Choroid plexus epithelial cell (primary cell): ENCODE measurements at places on chromosomes 4 and X.

DNA sequence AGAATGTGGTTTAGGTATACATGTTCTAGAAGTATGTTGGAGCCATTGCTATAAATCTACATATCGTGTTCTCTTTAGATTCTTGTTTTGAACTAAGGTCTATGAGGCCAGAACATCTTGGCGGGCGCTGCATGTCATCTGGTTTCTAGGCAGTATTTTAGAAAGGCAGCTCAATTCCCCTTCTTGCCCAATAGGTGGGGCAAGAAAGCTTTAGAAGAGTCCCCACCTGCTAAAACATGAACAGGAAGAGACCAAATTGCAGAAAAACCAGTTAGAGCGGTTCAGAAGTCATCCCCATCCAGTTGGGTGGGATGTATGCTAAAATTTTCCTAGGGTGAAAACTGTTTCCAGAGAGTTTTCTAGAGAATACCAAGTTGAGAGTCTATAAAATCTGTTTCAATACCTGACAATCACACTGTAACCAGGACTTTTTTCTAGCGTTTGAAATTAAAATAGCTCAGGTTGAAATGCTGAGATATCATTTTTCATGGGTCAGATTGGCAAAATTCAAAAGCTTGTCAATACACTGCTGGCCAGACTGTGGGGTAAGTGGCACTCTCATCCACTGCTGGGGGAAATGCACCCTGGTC is 17.5 kb upstream of the SH3KBP1 start:
- DNase-seq, result peak; percentile 71

DNA sequence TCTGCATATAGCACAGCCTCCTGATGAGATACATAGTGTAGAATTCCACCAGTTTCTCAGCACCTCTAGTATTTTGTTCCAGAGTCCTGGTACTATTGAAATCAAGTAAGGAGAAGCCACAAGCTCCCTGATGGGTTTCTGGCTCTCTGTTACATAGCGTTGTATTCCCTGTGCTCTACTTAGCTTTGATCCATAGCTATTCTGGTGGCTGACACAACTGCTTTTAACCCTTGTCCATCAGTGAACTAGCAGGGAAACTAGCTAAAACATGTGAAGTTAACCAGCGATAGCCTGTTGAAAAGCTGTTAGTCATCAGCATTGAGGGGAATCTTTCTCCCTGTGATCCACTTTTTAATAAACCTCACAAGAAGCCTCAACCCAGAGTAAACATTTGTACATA is 26.9 kb downstream of the NIPAL1 start:
- DNase-seq, result no peak

DNA sequence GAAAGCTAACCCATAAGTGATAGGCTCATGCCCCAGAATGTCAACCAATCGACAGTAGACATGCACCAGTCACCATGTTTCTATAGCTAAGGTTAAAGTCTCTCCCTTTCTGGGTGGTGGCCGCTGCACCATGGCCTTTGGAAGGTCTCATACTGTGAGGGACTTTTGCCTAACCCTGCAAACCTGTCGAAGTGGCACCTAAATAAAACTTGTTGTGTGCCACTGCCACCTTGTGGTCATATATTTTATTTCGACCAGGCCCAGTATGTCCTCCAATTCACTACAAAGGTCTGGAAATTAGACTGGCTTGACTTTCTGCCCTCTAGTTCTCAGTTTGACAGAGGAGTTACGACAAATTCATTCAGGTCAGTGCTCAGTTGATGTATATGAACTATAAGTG is 163.1 kb downstream of the SMARCA1 start:
- peak; percentile 59 for DNase-seq

DNA sequence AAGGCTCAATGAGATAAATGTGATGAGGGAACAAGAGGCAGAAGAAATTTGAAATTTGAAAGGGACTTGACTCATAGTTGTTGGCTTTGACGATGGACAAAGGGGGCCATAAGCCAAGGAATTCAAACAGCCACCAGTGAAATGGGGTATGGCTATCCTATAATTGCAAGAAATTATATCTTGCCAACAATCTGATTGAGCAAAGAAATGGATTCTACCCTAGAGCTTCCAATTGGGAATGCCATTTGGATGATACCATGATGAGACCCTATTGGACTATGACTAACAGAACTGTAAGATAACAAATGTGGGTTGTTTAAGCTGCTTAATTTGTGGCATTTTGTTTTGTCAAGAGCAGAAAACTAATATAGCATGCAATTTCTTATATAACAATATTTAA is 270.1 kb upstream of the ARSJ start:
- no peak for DNase-seq
